Renal pelvis (tissue), 12 donors: ENCODE measurements at places on chromosomes 11 and 22. TPM values are rescaled to one million over a fixed set of nuclear protein-coding genes. Genes with fewer than 3 reads are reported as not detected.

CD81 gene
- polyA plus RNA-seq: 608 TPM

OR4D11 gene
- polyA plus RNA-seq: not detected

NPTXR gene
- 4.9 TPM for polyA plus RNA-seq

SEC14L6 gene
- polyA plus RNA-seq: 11.0 TPM

OR8G5 gene
- not detected for polyA plus RNA-seq

ZFTA gene
- 52.7 TPM for polyA plus RNA-seq

SOX10 gene
- polyA plus RNA-seq: 1.4 TPM

TMEM151A gene
- not detected for polyA plus RNA-seq

ABCC8 gene
- 2.5 TPM for polyA plus RNA-seq

RNF215 gene
- 27.0 TPM for polyA plus RNA-seq

AMPD3 gene
- polyA plus RNA-seq: 6.4 TPM

PRR33 gene
- not detected for polyA plus RNA-seq

GTSE1 gene
- polyA plus RNA-seq: 22.9 TPM

GRCh38 chr11:125154378-125155099, 10.0 kb upstream of the PKNOX2 start:
- DNase-seq: peak; percentile 85

DNA sequence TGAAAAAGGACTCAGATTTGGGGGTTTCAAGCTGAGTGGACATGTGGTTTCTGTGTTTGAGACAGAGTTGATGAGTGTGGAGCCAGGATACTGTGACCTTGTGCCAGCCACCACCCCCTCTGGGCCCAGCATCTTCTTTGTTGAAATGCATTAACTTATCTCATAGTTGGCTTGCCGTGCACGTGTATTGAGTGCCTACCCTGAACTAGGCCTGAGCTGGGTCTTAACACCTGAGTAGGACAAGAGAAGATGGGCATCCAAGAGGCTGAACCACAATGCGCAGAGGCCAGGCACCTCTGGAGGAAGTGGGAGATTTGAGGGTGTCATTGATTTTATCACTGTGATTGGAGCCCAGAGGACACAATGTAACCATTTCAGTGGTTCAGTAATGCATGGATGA, 117.6 kb upstream of the CRYBB3 start:
- no peak for DNase-seq

GRCh38 chr11:77106759-77107158, 4.1 kb downstream of the OMP start:
- DNase-seq: no peak

DNA sequence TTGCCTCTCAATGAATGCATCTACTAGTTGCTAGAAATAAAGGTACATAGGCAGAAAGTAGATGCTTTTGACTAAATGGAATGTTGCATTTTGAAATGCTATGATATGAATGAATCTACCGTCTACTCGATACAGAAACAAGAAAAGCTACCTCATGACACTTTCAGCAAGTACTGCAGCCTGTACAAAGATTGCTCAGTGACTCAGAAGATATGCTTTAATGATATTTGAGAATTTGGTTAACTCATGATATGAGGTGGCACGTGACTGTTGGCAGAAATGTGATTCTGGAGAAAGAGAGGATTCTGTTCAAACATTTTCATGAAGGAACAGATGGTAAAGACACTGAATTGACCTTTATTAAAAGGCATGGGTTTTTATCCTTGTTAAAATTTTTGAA, 76.0 kb downstream of the HSD17B12 start:
- no peak for DNase-seq

DNA sequence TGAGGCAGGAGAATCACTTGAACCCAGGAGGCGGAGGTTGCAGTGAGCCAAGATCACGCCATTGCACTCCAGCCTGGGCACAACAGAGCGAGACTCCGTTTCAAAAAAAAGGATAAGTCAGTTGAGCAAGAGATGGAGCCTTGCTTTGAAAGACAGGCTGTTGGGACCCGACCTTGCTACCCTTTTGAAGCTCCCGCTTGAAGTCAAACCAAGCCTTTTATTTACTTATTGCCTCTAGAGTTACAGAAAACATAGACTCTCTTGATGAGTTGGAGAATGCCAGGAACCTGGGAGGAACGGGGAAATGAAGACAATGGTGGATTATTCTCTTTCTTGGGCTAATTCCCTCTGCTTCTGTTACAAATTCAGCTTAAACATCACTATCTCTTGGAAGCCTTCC, 4.9 kb downstream of the SYN3 start:
- DNase-seq: no peak

- DNase-seq: peak; percentile 80
These were observed at the start of gene SCN4B for GRCh38 chr11:118152552-118153471. SCN4B (minus strand) TSS chr11:118152823; CDS start chr11:118152673, 150 bp downstream.

- no peak for DNase-seq
These were observed 67.0 kb upstream of the IGLL5 start for GRCh38 chr22:22820626-22821025.

GRCh38 chr11:7688238-7688826, 15.0 kb upstream of the CYB5R2 start:
- DNase-seq: no peak

DNA sequence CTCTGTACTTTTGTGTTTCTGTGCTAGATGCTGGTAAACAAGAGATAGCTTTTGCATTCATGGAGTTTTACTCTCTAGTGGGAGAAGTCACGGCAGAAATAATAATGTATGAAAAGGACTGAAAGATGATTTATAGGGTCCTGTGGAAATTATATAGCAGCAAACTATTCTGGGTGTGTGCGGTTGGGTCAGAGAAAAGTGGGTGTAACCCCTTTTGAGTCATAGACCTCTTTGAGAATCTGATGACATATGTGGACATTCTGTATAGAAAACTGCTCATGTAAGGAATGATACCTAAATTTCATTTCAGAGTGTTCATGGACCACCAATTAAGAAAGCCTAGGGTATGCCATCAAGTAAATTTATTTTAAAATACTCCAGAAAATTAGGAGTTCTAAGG, 54.4 kb downstream of the TMEM135 start:
- no peak for DNase-seq

DNA sequence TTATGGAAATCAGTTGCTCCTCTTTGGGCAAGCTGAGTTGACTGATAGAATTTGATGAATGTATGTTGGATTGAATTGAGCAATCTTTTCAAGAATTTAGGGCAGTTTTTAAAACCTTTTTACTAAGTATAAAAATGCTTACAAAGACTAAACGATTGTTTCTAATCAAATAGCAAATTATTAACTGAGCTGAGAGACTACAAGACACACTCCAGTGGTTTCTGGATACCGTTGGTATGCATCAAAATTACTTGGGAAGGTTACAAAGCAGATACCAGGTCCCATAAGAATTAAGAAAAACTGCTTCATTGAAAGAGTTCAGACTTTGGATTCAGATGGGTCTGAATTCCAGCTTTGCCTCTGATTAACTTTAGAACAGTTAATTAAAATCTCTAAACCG, 721.4 kb downstream of the FAM181B start:
- no peak for DNase-seq

- DNase-seq: peak; percentile 12
These were observed 39.3 kb upstream of the LRRC4C start for GRCh38 chr11:41498726-41499125.

GRCh38 chr22:48104766-48105165, 1342.3 kb downstream of the TBC1D22A start:
- DNase-seq: no peak

DNA sequence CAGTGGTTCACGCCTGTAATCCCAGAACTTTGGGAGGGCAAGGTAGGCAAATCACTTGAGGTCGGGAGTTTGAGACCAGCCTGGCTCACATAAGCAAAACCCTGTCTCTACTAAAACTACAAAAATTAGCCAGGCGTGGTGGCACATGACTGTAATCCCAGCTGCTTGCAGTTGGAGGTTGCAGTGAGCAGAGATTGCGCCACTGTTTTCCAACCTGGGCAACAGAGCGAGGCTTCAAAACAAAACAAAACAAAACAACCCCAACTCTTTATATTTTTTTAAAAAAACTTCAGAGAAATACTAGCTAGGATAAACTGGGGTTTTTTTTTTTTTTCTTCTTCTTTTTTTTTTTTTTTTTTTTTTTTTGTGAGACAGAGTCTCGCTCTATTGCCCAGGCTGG, 31.8 kb upstream of the RAPSN start:
- no peak for DNase-seq

DNA sequence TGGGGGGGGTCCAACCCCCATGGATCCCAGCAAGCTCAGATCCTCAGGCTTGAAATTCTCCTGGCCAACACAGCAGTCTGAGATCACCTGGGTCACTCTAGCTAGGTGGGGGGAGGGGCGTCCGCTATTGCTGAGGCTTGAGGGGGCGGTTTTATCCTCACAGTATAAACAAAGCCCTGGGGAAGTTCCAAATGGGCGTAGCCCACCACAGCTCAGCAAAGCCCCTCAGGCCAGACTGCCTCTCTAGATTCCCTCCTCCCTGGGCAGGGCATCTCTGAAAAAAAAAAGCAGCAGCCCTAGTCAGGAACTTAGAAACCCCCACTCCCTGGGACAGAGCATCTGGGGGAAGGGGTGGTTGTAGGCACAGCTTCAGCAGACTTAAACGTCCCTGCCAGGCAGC, 16.7 kb downstream of the TRPC6 start:
- DNase-seq: peak; percentile 22

DNA sequence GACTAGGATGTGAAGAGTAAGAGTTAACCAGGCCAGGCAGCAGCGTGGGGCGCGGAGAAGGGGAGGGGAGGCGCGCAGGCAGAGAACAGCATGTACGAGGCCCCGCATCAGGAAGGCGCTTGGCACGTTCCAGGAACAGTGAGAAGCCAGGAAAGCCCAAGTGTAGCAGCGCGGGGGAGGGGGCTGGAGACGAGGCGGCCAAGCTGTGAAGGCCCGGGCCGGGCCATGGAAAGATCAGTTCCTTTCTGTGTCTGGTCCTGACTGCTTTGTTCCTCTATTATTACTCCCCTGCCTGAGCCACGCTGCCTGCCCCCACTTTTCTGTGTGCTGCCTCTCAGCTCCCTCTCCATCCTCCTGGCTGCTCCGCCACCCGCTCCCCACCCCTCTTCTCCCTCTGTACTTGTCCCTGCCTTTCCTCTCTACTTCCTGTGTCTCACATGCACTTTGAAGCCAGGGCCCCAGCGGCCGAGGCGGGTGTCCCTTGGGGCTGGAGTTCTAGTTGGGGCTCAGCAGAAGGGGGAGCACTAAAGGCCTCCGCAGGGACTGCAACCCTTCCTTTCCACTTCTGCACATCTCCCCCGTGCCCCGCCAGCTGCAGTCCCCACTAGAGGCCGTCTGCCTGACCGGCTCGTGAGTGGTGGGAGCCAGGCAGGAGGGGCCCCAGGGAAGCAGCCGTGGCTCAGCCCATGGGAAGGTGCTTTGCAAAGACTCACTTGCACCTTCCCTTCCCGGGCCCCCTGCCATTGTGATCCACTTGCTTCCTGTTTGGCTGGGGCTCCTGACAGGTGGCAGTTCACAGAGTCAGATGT, 63.7 kb downstream of the PRDM11 start:
- DNase-seq: peak; percentile 86

DNA sequence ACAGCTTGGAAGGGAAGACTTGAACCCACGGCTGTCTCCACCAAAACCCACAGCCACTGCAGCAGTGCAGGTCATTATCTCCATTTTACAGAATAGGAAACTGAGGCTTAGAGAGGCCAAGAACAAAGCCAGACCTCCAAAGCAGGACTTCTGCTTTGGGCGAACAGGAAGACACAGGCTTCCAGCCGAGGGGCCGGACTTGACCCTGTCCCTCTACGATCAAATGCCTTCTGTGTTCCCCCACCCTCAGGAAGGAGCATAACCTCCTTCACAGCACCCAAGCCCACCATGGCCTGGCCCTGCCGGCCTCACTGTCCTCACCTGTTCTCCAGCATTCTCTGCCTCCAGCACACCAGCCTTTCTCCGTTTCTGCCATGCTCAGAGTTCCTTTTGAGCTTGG, 15.8 kb downstream of the IGLL1 start:
- DNase-seq: no peak

- DNase-seq: no peak
These were observed 38.3 kb upstream of the LRRC55 start for GRCh38 chr11:57143459-57143858.
